ENCODE measurements at places on chromosomes 2 and 18.

GRCh38 chr18:12391487-12392165 is 14.6 kb upstream of the AFG3L2 start:
- peak; percentile 52 for DNase-seq

DNA sequence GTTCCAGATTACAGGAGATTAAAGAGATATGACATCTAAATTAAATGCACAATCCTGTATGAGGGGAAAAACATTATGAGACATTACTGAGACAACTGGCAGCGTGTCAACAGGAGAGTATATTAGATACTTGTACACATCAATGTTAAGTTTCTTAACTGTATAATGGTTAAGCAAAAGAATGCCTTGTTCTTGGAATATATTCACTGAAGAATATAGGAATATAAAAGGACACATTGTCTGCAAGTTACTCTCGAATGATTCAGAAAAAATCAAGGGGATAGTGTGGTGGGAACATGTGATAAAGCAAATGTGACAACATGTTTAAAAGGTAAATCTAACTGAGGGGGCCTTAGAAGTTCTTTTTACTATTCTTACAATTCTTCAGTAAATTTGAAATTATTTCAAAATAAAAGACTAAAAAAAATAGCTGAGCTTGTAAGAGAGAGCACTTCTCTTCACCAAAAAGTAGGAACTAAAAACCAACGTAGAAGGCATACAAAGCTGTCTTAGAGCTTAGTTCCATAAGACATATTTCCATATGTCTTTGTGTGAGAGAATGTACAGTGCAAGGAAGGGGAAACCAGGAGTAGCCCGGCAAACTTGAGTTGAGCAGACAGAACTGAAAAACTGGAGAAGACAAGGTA is 7.5 kb downstream of the WDPCP start:
- no peak for DNase-seq

DNA sequence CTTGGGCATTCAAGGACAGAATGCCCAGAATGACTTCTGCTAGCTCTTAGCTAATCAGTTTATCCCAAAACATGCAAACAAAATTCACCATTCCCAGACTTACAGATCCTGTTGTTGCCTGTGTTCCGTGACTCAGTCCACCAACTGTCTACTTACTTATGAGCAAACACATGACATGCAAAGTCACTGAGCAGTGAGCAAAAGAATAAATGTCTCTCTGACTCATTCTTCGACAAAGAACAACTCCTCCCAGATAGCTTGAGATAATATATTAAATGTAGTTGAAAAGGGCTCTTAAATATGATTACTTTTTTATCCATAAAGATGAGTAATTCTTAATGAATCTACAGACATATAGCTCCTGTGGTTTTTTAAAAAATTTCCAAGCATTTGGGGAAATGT is 9.0 kb upstream of the CREG2 start:
- DNase-seq, result no peak

GRCh38 chr2:184316921-184317320 is 281.4 kb upstream of the ZNF804A start:
- DNase-seq, result no peak

- DNase-seq, result no peak
Measured at GRCh38 chr18:36756242-36756641, 72.6 kb downstream of the TPGS2 start.

GRCh38 chr2:56266761-56267414 is 83.1 kb downstream of the CCDC85A start:
- DNase-seq, result no peak

DNA sequence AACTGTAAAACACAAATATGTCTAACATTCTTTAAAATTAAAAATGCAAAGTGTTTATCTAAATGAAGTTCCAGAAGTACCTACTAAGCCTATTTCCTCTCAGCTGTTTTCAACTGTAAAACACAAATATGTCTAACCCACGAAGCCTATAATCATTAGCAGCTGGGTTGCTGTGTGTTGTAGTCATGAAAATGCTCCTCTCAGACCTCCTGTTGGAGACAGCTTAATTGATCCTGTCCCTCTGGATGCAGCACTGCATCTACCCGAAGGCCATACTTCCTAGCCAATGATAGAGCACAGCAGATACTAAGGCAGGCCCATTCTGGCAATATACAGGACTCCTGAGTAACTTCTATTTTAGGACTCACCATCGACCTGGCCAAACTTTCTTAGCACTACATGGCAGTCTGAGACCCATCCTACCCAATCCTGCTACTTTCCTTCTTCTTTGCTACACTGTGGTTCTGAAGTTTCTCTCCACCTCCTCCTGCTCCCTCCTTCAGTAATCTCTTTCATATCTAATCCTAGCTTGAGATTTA is 92.5 kb upstream of the RBBP8 start:
- DNase-seq, result no peak

DNA sequence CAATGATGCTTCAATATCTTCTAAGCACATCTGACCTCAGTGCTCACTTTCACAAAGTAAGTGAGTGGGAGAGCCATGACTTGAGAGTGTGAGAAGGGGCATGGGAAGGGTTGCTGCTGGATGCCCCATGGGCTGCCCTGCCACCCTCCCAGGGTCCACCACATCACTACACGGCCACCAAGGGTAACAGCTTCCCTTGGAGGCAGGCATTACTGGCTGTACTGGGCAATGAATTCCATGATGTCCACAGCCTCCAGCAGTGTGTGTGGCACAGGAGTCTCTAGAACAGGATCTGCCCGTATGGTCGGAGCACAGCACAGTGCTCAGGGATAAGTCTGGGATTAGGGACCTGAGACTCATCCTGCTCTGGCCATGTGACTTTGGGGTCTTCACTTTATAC is 481.0 kb upstream of the MYT1L start:
- no peak for DNase-seq

DNA sequence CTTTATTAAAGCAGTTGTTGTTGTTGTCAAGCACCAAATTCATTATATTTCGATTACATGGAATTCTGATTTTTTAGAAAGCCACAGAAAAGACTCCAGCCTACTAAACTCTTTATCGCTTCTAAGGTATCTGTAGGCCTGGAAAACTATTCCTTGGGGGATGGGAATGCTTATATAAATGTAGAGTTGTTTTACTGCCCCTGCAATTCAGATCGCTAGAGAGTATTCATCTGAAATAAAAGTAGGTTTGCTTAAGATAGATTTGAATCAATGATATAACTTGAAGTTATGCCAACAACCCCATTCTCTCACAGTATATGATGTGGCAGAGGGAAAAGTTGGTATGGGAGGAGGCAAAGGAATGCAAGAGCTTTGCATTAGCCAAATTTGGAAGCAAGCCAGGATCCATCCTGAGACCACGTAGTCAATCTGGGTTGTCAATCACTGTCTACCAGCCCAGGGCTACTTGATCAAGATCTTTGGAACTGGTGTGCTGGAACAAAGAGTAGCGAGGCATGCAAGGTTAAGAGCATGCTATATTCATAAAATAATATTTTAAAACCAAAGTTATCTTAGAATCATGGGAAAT is 95.9 kb downstream of the LYPD6B start:
- no peak for DNase-seq

GRCh38 chr2:144027593-144027992 is 492.3 kb downstream of the ZEB2 start:
- DNase-seq, result no peak

GRCh38 chr18:59200787-59201186 is 19.2 kb upstream of the GRP start:
- DNase-seq, result no peak

DNA sequence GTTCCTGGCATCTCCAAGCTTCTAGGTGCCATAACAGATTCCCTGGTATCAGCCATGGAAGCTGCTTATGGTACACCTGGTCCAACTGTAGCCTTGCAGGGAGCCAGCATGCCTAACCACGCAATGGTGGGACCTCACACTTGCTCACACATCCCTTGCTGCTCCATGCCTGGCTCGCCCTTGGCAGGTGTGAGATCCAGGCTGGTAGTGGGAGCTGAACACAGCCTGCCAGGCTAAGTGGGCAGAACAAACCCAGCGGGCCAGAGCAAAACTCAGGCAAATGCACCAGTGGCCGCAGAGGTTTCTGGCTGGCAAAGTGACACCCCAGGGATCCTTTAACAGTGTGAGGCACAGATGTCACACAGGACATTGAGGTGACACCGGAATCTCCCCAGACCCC is 185.8 kb downstream of the NDUFA10 start:
- DNase-seq, result no peak

DNA sequence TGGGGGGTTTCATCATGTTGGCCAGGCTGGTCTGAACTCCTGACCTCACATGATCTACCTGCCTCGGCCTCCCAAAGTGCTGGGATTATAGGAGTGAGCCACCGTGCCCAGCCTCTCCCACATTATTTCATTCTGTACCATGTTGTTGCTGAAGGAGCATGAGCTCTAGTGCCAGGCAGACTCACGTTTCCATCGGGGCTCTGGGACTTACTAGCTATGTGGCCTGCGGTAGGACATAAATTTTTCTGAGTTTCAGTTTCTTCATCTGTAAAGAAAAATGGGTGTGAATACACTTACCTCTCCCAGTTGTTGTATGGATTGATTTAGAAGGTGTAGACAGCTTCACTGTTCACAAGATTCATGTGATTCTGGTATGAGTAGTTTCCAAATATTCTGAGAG is 30.8 kb upstream of the CCL20 start:
- DNase-seq, result no peak

DNA sequence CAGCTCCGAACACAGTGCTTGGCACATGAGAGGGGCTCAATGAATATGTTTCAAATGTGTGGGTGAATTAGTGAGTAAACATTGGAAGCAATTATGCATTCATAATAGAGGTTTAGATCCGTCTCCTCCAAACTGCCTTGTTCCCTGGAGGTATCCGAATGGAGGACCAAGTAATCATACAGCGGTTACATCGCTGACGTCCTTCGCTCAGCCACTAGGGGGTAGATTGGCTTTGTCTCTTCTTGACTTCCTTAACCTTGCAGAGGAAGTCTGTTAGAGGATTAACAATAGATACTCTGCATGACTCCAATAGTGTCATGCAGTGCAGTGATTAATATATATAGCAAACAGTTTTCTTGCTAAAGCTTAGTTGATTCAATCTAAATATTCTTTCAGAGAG is 517.0 kb downstream of the PTPRM start:
- no peak for DNase-seq

GRCh38 chr2:97697252-97698235 is 15.8 kb upstream of the ZAP70 start:
- peak; percentile 95 for DNase-seq

DNA sequence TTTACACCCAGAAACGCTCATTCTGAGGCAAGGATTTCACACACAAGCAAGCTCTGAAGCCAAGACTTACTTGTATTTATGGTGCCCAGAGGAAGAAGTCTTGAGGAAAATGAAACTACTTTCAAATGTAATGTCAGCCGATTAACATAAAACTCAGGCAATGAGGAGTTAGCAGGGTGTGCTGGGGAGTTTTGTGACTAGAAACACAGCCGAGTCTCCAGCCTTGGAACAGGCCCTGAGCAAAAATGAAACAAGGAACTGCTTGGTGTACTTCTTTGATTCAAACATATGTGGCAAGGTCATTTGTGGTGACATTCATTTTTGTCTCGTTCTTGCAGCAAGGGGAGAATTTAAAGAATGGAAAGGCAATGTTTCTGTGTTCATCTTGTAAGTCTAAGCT is 4.5 kb downstream of the DYTN start:
- no peak for DNase-seq

DNA sequence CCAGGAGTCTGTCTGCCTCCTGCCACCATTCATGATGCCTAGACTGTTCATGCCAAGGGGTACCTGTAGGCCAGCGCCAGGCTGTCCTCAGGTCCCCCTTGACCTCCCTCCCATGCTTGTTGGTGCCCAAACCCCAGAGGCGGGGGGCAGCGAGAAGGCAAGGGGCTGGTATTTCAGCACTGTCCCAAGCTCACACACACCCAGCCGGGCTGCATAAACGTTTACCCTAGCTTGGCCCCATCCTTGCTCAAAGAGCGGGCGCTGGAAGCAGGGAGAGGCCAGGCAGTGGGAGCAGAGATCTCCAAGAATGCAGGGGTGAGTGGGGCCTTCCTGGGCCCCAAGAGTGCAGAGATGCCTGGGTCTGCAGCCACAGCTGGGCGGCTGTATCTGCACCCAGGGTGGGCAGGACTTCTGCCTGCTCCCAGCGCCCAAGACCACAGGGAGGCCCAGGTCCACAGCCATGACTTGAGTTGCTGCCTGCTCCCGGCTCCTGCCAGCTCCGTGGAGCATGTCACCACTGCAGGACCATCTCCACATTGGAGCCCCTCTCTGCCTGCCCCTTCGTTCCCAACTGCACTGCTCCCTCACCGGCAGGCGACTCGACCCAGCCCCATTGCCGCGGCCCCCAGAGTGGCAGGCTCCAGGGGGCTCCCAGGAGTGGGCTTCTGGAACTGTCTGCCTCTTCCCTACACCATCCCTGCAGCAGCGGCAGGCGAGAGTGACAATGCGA is 616.6 kb downstream of the METTL4 start:
- DNase-seq, result no peak

DNA sequence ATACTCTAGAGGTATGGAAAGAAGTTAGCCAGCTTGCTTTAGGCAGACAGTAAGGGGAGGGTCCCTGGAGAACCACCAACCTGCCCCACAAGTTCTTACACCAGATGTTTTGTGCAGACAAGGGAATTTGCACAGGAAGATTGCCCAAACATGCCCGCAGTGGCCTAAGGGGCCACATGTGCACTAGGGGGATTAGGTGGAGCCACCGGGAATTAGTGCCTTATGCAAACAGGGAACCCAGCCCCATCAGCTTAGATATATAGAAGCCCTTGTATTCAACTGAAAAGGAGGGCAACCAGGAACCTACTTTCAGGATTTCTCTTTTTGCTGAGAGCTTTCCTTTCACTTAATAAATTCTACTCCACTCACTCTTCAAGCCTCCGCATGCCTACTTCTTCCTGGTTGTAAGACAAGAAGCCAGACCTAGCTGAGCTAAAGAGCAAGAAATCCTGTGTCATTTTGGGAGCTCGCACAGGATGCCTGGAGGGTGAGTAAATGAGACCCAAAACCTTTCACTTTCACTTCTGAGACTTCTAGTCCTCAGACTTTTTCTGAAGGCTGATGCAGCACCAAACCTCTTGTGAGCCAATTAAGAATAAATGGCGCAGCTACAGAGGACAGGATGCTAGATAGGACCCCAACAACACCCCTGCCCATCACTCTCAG is 146.3 kb downstream of the GCA start:
- no peak for DNase-seq

- DNase-seq, result peak; percentile 12
Measured at GRCh38 chr2:176999301-176999700, 213.3 kb upstream of the HNRNPA3 start.

DNA sequence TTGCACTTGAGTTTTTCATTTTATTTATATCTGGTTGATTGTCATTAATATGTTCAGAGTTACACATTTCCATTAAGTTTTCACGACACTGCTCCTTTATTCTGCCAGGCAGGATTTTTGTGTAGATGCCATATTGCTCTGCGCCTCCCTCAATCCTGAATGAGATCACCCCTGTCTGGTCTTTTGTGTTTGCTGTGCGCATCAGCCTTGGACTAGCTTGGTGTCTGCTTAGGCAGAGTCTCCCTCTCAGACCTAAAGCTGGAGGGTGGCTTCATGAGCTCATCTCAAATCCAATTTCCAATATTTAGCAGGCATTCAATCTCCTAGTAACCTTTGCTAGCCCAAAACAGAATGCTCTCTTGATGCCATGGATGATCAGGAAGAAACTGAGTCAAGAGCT is 137.4 kb downstream of the SMAD7 start:
- no peak for DNase-seq

- DNase-seq, result no peak
Measured at GRCh38 chr2:137670111-137670510, 294.2 kb upstream of the HNMT start.

Measured in activated naive CD4-positive, alpha-beta T cell treated with anti-CD3 and anti-CD28 coated beads, Interleukin-2, amount 50 U/mL, for 72 hours (primary cell).